ENCODE measurements at places on chromosomes 7 and 10. TPM values are rescaled to one million over a fixed set of nuclear protein-coding genes. Genes with fewer than 3 reads are reported as not detected.
A peak's percentile ranks its signal among the peaks of the same experiment; 100 is the strongest.

DNA sequence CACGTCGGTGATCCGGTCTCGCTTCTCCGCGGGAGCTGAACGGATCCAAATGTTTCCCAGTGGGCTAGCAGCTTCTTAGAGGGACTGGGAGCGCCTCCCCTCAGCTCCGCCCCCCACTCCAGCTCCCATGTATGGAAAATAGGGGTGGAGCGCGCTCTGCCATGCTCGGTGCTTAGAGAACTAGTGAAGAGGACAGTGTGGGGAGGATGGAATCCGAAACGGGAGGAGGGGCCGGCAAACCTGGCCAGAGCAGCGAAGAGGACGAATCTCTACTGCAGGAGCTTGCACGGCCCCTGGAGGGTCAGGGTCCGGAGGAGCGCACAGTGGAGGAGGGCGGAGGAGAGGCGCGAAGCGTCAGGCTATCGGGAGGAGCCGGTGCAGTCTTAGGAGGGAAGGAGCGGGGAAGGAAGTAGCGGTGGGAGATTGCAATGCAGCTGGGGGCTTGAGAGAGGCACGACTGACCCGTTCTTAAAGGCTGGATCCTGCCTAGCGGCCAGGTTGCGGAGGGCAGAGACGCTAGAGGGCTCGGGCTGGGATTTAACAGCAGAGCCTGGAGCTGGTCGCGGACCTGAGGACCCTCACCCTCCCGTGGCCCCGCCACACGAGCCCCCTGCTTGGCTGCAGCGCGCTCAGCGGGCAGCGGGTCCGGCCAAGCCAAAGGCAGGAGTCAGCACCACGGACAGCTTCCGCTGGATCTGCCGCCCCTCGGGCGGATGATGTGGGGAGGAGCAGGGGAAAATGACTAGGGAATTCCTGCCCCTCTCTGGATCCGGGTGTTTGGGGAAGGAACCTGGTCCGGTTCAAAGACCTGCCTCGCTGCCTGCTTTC is at the start of gene PRLHR:
TSS of gene PRLHR (minus strand) at position 51 of the 828 bp plus-strand sequence. CDS start 404 bp downstream, outside the sequence.
- peak; percentile 3 for DNase-seq
- H3K36me3 ChIP-seq = peaks cover 6% of the 10 kb centered on the region
- H3K4me3 ChIP-seq = peak within 1 kb of the TSS; percentile 20
- no peak within 1 kb of the TSS for H3K27ac ChIP-seq
- peaks cover 10% of the 10 kb centered on the region for H3K4me1 ChIP-seq

GRCh38 chr10:31070691-31071090 is 39.0 kb upstream of the ZNF438 start:
- no peaks in the 10 kb centered on the region for H3K4me1 ChIP-seq
- H3K36me3 ChIP-seq = no peaks in the 10 kb centered on the region
- no peak overlapping the region for H3K4me3 ChIP-seq
- H3K27ac ChIP-seq = no peak overlapping the region
- DNase-seq = no peak
- H3K27me3 ChIP-seq = peaks cover 18% of the 10 kb centered on the region

The ALOX5 gene
- total RNA-seq = 4.0 TPM

GRCh38 chr10:124597846-124598165 is 136.2 kb downstream of the LHPP start:
- no peaks in the 10 kb centered on the region for H3K4me1 ChIP-seq
- no peak overlapping the region for H3K27ac ChIP-seq
- no peak for DNase-seq
- no peak overlapping the region for H3K4me3 ChIP-seq

All from activated T-cell treated with anti-CD3 and anti-CD28 coated beads, Interleukin-2, amount 50 U/mL, for 72 hours (primary cell).